Naive thymus-derived CD8-positive, alpha-beta T cell (primary cell): ENCODE measurements at places on chromosomes 2 and 18. TPM values are rescaled to one million over a fixed set of nuclear protein-coding genes. Genes with fewer than 3 reads are reported as not detected.

GRCh38 chr2:85033388-85033787 is 62.4 kb downstream of the KCMF1 start:
- no peak for DNase-seq

GRCh38 chr2:177603181-177603580 is 210.6 kb downstream of the AGPS start:
- DNase-seq, result no peak

DNA sequence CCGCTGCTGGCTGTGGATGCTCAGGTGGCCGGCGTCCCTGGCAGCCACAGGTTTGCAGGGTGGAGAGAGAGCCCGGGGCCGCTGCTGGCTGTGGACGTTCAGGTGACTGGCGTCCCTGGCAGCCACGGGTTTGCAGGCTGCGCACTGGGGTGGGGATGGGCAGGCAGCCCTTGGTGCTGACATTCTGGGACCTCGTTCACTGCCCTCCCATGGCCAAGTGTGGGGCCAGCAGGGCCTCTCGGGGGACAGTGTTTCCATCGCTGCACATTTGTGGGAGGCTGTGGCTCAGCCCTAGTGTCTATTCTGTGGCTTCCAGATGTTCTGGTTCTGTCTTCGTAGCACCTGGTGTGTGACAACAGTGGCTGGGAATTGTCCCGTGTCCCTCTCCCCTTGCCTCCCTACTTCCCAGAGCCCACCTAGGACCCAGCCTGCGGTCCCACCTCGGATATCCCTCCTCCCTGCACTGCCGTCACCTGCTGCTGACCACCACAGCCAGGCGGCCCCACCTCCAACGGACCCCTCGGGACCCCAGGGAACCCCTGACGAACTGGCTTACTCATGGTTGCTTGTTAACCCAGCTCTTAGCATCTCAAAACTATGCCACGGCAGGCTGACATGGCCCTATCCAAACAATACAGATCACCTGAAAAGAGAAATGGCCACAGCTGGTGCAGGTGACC is 915 bp downstream of the CROCC2 start:
- DNase-seq, result no peak

DNA sequence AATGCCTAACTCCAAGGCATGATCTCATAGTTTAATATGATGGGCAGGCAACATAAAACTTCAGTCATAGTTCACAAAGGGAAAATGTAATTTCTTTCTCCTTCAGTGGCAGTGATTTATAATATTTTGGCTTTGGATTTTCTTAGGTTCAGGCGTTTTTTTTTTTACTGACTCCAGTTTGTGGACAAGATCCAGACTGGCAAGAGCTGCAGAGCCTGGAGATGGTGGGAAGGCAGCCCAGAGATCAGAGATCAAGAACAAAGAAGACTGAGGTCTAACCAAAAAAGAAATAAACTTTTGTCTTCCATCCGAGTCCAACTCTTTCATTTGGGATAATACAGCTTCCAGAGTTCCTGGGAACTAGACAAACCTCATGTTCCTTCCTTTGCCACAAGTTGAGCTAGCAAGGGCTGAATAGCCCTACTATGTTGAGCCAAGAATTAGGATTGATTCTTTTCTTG is 215.3 kb upstream of the SETBP1 start:
- DNase-seq, result no peak

GRCh38 chr18:23706971-23707640 is 17.9 kb downstream of the LAMA3 start:
- no peak for DNase-seq

The ANKRD30BL gene
- total RNA-seq, result 0.39 TPM

DNA sequence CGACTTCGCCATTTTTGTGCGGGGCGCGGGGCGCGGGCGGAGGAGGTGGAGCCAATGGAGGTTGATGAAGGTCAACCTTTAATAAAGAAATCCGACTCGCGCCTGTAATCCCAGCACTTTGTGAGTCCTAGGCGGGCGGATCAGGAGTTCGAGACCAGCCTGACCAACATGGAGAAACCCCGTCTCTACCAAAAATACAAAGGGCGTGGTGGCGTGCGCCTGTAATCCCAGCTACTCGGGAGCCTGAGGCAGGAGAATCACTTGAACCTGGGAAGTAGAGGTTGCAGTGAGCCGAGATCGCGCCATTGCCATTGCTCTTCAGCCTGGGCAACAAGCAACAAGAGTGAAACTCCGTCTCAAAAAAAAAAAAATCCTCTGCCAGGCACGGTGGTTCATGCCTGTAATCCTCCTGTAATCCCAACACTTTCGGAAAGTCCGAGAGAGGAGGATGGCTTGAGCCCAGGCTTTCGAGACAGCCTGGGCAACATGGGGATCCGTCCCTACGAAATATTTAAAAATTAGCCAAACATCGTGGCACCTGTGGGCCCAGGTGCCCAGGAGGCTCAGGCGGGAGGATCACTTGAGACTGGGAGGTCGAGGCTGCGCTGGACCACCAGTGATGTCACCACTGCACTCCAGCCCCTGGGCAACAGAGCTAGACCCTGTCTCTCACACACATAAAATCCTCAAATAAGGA is 493 bp upstream of the PREB start:
- DNase-seq, result no peak

The NGEF gene
- not detected for total RNA-seq

GRCh38 chr2:100952512-100952911 is 49.6 kb upstream of the RPL31 start:
- no peak for DNase-seq

- DNase-seq, result no peak
These were observed 15.1 kb upstream of the MBD2 start for GRCh38 chr18:54239601-54240000.

DNA sequence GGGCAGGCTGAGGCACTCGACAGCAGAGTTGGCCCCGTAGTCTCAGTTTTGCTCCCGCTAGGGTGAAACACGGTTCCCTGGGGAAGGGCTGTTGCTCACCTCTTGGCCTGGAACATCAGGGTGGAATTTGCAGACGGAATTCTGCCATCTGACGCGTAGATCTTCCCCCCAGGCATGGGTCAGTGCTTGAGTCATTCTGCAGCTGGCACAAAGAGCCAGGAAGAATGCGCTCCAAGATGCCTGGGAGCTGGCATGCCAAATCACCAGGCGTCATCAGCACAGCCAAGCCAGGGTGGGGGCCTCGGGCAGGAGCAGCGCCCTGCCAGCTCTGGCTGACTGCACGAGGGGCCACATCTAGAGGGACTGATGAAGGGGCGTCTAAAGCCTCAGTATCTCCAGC is 42.7 kb downstream of the ODC1 start:
- no peak for DNase-seq

GRCh38 chr18:5155907-5156287 is 41.2 kb downstream of the AKAIN1 start:
- DNase-seq, result no peak

GRCh38 chr2:7719876-7720275 is 802.7 kb downstream of the RNF144A start:
- DNase-seq, result no peak

DNA sequence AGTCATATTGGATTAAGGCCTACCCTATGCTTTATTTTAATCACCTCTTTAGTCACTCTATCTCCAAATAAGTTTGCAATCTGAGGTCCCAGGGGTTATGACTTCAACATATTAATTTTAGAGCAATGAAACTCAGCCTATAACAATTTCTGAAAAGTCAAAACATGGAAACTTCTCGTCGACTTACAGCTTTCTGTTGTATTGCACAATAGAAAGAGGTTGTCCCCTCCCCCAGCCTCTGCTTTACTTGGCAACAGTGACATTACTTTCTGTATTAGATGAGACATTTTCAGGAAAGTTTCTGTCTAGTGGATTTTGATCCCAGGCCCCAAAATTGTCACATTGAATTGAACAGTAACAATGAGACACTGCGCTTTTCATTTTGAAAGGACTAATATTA is 326.4 kb downstream of the THSD7B start:
- no peak for DNase-seq

GRCh38 chr2:151264157-151264825 is 2.6 kb upstream of the RBM43 start:
- no peak for DNase-seq

The SLC11A1 gene
- 0.47 TPM for total RNA-seq

GRCh38 chr18:22069916-22070315 is 99.5 kb upstream of the GATA6 start:
- no peak for DNase-seq

GRCh38 chr2:45626387-45627221 is 15.5 kb upstream of the SRBD1 start:
- no peak for DNase-seq

- no peak for DNase-seq
These were observed 45.3 kb upstream of the CTLA4 start for GRCh38 chr2:203822240-203822639.

DNA sequence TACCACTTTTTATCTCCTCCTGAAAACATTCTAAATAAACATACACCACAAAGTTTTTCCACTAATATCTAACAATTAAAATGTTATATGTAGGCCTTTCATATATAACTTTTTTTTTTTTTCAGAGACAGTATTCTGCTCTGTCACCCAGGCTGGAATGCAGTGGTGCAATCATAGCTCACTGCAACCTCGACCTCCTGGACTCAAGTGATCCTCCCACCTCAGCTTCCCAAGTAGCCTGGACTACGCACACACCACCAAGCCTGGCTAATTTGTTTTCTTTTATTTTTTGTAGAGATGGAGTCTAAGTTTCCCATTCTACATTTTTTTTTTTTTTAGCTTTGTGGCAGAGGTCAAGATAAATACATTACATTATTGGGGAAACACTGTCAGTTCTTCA is 1612.6 kb upstream of the NXPH2 start:
- DNase-seq, result no peak

GRCh38 chr18:8995096-8995495 is 107.4 kb upstream of the NDUFV2 start:
- no peak for DNase-seq

- DNase-seq, result no peak
These were observed 1284.1 kb upstream of the GYPC start for GRCh38 chr2:125371867-125372266.

DNA sequence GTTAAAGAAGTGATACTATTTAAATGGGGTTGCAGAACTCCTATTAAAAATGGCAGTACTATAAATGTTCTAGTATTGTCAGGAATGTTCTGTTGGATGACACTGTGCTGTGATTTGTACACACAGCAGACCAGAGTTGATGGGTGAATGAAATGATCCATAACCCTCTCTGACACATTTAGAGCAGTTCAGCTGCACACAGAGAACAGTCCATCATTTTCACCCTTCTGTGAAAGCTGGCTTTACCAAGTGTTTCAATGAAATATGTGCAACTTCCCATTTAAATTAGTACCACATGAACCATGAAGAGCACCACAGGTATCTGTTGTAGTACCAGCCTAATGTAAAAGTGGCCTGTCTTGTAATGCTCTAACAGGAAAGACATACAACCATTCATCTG is 981.4 kb downstream of the TMEM182 start:
- no peak for DNase-seq

DNA sequence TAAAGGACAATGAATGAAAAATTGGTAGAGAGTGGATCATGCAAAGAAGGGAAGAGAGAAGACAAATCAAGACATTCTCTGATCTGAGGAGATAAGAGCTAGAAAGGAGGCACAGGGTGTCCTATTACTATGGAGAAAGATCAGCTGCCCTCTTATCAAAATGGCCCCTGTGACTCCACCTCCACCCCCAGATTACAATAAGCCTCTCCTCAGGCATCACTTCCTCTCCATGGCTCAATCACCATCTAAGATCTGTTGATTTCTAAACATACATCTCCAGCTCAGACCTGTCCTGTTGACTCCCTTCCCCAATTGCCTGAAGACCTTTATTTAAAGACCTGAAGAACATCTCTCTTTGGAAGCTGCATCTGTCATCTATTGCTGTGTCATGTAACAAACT is 43.2 kb downstream of the SP100 start:
- DNase-seq, result no peak

DNA sequence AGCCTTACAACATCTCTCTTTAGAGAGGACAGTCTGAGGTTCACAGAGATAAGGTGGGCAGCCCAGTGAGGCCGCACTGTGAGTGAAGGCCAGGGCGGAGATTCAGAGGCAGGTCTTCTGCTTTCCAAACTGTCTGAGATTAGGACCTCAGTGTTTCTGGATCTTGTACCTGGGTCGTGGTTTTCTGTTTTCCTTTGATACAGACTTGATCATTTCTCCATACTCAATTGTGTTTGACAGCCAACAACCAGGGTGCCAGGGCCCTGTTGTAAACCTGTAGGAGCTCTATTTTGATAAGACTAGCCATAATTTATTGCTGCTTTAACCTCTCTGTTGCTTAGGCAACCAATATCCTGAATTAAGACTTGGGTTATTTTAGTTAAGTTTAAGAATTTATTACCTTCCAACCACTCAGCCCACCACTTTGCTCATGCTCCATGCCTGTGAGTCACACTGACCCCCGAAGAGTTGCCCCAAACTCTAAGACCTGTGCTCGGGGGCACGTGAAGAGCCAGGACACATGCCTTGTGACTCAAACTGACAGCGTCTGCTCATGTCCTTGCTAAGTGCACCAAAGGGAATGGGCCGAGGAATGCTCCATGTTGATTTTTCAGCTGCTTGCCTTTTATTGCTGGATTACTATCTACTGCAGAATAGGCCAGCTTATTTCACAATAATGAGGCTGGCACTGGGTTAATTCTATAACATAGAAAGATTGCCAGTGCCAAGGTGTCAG is 248.6 kb downstream of the BCL2 start:
- DNase-seq, result no peak

GRCh38 chr2:103401621-103402020 is 639.8 kb downstream of the TMEM182 start:
- DNase-seq, result no peak

- DNase-seq, result no peak
These were observed 108.1 kb downstream of the RBM43 start for GRCh38 chr2:151153601-151154000.

The IMMT gene
- total RNA-seq, result 79.7 TPM

DNA sequence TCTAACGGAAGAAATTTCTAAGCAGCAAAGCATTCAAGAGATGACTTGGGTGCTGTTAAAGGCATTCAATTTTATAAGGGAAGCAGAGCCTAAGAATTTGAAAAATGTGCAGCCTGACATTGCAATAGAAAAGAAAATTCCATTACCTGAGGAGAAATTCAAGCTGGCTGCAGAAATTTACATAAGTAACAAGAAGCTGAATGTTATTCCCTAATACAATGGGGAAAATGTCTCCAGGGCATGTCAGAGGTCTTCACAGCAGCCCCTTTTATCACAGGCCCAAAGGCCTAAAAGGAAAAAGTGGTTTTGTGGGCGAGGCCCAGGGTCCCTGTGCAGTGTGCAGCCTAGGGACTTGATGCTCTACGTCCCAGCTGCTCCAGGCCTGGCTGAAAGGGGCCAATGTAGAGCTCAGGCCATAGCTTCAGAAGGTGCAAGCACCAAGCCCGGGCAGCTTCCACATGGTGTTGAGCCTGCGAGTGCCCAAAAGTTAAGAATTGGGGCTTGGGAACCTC is 306.7 kb downstream of the RDH14 start:
- DNase-seq, result no peak

- DNase-seq, result no peak
These were observed 15.4 kb upstream of the FOSL2 start for GRCh38 chr2:28377195-28377816.

- DNase-seq, result no peak
These were observed 56.3 kb upstream of the ACMSD start for GRCh38 chr2:134782107-134782506.

The FHL2 gene
- total RNA-seq, result not detected

GRCh38 chr2:238391042-238391689 is 35.6 kb upstream of the ASB1 start:
- no peak for DNase-seq

- DNase-seq, result no peak
These were observed 251.9 kb upstream of the ZNF804A start for GRCh38 chr2:184346338-184346862.

- DNase-seq, result no peak
These were observed 41.4 kb downstream of the NPAS2 start for GRCh38 chr2:100861340-100861739.

- DNase-seq, result no peak
These were observed 53.0 kb upstream of the LCLAT1 start for GRCh38 chr2:30394096-30394495.

GRCh38 chr2:57828221-57828620 is 218.4 kb upstream of the VRK2 start:
- DNase-seq, result no peak
